Neural progenitor cell (in vitro differentiated cells): ENCODE measurements at places on chromosomes 2 and 18. TPM values are rescaled to one million over a fixed set of nuclear protein-coding genes. Genes with fewer than 3 reads are reported as not detected.

Gene WDR12
- 54.0 and 58.6 TPM in 2 replicates for total RNA-seq

Gene FAM124B
- total RNA-seq = 0.15 TPM in 1 of 2 replicates, not detected in the other

Gene ZSWIM2
- 0.39 TPM in 1 of 2 replicates, not detected in the other for total RNA-seq

Gene MAL
- not detected in 2 replicates for total RNA-seq

Gene TUBB8B
- 0.36 and 0.62 TPM in 2 replicates for total RNA-seq

Gene FMNL2
- total RNA-seq = 64.8 and 99.7 TPM in 2 replicates

Gene DHRS9
- total RNA-seq = not detected in 2 replicates

Gene DBI
- total RNA-seq = 158 and 238 TPM in 2 replicates

Gene ZNF892
- total RNA-seq = 15.4 and 20.6 TPM in 2 replicates

Gene FER1L5
- total RNA-seq = 1.2 and 1.7 TPM in 2 replicates

Gene WDR35
- total RNA-seq = 17.4 and 31.6 TPM in 2 replicates

Gene SLC8A1
- 6.5 and 9.6 TPM in 2 replicates for total RNA-seq

Gene MC5R
- not detected in 2 replicates for total RNA-seq

Gene ASB18
- total RNA-seq = not detected in 2 replicates

Gene CFAP221
- total RNA-seq = 0.74 and 1.5 TPM in 2 replicates

Gene RNF103
- total RNA-seq = 15.9 and 26.5 TPM in 2 replicates

Gene SERPINB12
- total RNA-seq = not detected in 2 replicates

Gene MSTN
- 0.54 TPM in 1 of 2 replicates, not detected in the other for total RNA-seq

Gene WDR43
- 55.8 and 139 TPM in 2 replicates for total RNA-seq

Gene EIF5B
- 13.4 and 26.8 TPM in 2 replicates for total RNA-seq

Gene CHRND
- total RNA-seq = 0.19 TPM in 1 of 2 replicates, not detected in the other

Gene TMEM17
- total RNA-seq = 1.8 and 2.4 TPM in 2 replicates

Gene KATNAL2
- total RNA-seq = 28.6 and 39.9 TPM in 2 replicates

Gene CAPN14
- total RNA-seq = 0.04 and 0.19 TPM in 2 replicates

Gene FARP2
- total RNA-seq = 28.6 and 32.3 TPM in 2 replicates

Gene GNLY
- 0.65 TPM in 1 of 2 replicates, not detected in the other for total RNA-seq

Gene ANTXR1
- total RNA-seq = 6.5 and 6.7 TPM in 2 replicates

Gene CRACDL
- total RNA-seq = 0.07 and 0.28 TPM in 2 replicates

Gene SUPT7L
- 35.7 and 43.5 TPM in 2 replicates for total RNA-seq

Gene KIF1A
- 29.9 and 41.1 TPM in 2 replicates for total RNA-seq

Gene CACNB4
- total RNA-seq = 8.9 and 14.2 TPM in 2 replicates

Gene ITGB6
- not detected in 2 replicates for total RNA-seq

Gene CEBPZ
- 56.5 and 86.6 TPM in 2 replicates for total RNA-seq

Gene GALNT13
- total RNA-seq = 4.3 and 5.9 TPM in 2 replicates
